ENCODE measurements at places on chromosomes 6 and 20.

GRCh38 chr6:31900917-31901414, 920 bp downstream of the ZBTB12 start:
- DNase-seq, result no peak

DNA sequence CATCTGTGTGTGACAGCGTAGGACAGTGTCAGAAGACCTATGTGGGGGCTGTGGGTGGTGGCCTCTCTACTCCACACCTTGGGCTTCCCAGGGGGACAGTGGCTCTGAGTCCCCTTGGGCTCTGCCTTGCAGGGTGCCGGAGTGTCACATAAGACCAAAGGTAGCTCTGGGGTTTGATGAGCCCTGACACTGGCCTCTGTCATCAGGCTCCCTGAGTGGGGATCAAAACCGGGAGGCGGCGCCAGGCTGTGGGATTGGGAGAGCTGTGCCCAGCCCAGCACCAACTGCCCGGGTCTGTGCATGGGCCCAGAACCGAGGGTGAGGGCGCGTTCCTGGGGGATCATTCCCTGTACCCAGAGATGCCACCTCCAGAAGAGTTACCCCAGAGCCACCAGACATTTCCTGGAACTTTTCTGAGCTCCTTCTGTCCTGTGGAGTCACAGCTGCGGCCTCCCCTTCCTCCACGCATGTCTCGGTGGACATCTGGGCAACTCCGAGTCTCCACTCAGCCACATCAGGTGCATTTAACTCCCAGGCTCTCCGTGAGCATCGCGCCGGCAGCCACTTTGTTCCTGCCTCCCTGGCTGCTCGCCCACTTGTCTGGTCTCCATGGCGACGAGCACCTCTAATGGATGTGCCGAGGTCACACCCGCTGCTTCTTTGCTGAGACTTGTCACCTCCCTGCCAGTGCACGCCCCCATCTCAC, 94.7 kb downstream of the TMEM242 start:
- DNase-seq, result peak; percentile 83

- no peak for DNase-seq
Measured at GRCh38 chr6:143163621-143164020, 102.9 kb downstream of the AIG1 start.

DNA sequence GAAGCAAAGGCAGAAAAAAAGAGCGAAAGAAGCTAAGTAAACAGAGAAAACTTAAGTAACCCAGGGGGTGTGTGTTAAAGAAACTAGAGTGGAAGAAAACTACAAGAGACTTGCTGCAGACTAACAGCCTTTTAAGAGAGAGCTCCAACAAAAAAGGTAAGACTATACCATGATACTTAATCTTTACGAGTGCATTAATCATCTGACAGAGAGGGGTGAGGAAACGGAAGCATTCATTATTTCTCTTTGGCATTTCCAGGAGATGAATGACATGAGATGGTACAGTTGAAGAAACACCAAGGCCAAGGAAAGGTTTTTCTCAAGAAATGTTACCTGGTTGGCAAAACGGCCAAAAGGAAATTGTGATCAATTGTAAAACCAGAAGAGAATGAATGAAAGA, 906.8 kb downstream of the QKI start:
- no peak for DNase-seq

DNA sequence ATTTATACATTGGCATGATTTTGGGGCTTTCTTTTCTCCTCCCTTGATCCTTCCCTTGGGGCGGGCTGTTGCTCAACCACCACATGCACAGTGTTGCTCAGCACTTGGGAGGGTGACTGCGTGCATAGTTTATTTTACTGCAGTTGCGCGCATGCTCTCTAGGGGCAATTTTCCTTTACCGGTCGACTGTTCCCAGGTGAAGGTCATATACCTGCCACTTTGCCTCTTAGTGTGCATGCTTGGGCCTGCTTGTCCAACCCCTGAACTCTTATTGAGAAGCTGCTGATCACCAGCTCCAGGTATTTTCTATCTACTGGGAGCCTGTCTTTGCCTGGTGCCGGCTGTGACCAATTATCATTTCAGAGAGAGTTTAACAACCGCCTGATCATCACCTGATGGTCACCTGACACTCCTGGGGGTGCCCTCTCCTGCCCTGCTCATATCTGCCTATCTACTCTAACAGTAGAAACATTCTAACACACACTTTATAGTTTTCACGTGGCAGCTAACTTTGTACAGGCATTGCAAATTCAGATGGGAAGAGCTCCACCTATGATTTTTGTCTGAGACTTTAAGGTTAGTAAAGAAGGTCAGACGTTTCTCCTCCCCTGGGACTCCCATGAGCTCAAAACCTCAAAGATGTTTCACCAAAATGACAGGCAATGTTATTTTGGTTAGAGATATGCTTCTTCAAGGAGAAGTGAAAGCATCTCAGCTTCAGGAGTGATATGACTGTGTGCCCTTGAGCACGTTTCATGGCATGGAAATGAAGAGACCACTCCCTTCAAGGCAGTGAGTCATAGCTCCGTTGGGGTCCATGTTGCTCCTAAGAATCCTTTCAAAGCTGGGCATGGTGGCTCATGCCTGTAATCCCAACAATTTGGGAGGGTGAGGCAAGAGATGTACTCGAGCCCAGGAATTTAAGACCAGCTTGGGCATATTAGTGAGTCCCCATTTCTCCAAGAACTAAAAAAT, 227.5 kb upstream of the MYLIP start:
- no peak for DNase-seq

DNA sequence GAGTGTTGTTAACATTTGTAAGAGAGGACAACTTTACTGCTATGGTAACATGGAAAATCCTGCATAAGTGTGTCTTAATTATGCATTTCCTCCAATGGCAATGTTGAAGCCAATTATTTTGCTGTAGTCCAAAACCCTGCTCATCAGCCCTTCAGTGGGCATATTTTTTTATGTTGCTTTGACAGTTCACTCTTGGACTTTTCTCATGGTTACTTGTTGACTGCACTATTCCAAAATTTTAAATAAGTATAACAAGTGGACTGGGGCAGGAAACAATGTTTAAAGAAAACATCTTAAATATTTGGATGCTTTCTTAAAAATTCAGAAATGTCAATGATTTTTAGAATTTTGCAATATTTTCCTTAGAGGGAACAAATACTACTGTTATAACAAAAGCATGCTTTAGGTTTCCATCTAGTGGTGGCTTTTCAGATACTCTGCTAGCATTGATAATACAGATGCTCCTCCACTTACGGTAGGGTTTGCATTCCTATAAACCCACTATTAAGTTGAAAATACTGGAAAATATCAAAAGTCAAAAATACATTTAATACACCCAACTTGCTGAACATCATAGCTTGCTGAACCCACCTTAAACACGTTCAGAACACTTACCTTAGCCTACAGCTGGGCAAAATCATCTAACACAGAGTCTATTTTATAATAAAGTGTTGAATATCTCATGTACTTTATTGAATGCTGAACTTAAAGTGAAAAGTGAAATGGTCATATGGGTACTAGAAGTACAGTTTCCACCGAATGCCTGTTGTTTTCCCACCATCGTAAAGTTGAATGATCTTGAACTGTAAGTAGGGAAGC, 86.4 kb downstream of the ADGRG6 start:
- DNase-seq, result no peak

DNA sequence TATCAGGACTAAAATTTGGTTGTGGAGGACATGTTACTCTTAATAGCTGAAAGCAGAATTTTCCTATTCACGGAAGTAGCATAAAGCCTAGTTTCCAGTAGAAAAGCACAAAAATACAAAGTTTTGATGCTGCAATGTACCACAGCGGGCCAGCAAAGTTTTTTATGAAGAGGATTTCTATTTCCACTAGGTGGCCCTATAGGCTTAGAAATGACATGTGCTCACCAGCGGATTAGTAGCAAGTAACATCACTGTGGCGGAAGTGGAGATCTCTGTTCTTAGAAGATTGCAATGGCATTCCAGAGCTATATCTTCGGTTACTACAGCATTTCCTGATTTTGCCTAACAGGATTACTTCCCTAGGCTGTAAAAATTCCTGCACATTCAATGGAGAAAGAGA, 1219.0 kb upstream of the EYS start:
- DNase-seq, result no peak

DNA sequence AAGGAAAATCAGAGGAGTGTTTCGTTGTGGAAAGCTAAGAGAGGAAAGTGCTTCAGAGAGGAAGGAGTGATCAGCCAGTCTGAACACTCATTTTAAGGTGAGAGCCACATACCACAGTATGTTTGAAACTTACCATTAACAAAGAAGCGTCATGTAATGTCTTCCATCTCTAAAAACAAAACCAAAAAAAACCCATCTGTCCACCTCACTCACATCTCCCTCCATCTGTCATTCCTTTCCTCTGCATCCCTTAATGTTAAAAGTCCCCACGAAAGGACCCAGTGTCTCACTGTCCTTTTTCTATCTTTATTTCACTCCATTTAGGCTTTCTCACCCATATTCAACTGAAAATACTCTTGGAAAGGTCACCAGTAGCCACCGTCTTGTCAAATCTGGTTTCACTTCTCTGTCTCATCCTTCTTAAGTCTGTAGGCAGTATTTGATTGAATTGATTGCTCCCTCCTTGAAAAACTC, 59.4 kb upstream of the GNRH2 start:
- no peak for DNase-seq

GRCh38 chr6:44073612-44074438, 53.4 kb downstream of the MRPL14 start:
- DNase-seq, result no peak

- DNase-seq, result no peak
Measured at GRCh38 chr6:84220809-84221409, 6.5 kb downstream of the CEP162 start.

DNA sequence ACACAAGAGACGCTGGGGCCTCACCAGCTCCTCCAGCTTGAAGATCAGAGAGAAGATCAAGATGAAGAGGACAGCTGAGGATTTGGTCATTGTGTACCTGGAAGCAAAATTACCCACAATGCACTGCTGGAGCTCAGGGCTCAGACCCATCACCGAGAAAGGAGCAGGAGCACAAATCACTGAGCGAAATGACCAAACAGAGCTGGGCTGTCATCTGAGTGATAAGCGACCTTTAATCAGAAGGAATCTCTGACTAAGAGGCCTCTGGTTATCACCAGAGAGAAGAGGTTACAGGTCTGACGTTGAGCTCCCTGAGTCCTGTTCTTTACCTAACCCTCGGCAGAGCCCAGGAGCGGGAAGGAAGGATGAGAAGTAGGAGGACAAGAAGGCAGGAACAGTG, 47.5 kb upstream of the CDH22 start:
- DNase-seq, result no peak

DNA sequence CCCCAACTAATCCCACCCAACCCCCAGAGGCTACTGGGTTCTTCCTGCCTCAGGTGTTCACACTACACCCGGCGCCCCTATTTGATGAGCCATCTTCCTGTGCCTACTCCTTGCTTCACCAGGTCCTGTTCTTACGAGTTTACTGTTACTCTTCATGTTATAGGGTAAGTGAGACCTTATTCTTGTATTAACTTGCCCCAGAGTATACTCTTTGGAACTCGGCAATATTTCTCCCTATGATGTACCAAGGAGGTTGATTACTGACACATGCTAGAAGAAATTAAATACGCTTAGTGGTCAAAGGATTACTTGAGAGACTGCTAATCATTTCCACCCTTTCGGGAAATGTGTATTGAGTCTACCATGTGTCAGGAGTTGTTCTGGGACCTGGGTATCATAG, 8.9 kb downstream of the RING1 start:
- no peak for DNase-seq

GRCh38 chr20:35491823-35492222, 36.4 kb downstream of the CEP250 start:
- no peak for DNase-seq

DNA sequence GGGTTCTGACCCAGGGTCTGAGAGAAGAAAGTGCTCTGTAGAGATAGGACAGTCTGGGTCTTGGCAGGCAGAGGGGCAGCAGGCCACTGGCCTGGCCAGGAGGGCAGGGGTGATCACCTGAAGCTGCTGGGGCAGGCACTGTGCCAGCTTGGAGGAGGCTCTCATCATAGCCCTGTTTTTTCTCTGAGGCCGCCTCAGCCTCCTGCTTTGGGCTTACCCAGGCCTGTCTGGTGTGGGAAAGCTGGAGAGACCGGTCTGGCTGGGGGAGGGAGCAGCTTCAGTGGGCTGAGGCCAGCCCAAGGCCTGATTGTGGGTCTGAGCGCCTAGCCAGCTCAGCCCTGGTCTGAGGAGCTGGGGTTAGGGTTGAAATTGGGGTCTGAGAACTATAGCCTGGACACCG, 3.9 kb downstream of the LPIN3 start:
- no peak for DNase-seq

GRCh38 chr20:34925981-34926380, 29.6 kb downstream of the GSS start:
- no peak for DNase-seq

GRCh38 chr6:153957394-153957793, 81.6 kb upstream of the OPRM1 start:
- DNase-seq, result no peak

DNA sequence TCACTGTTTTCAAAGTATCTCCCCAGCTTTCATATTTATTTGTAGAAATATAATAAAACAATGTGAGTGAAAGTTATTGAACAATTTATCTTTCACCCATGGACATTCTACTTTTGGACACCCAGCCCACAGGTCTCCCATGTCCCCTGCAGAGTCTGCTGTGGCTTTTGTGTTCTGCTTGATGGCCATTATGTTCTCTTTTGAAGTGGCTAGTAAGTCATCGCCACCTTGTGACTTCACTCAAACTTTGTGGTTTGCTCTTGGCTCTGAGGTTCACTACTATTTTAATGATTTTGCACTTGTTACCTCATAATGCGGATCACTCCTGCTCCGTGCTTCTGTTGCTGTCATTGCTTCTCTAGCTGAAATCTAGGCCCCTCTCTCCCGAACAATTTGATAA, 10.2 kb upstream of the DEFB113 start:
- DNase-seq, result no peak

DNA sequence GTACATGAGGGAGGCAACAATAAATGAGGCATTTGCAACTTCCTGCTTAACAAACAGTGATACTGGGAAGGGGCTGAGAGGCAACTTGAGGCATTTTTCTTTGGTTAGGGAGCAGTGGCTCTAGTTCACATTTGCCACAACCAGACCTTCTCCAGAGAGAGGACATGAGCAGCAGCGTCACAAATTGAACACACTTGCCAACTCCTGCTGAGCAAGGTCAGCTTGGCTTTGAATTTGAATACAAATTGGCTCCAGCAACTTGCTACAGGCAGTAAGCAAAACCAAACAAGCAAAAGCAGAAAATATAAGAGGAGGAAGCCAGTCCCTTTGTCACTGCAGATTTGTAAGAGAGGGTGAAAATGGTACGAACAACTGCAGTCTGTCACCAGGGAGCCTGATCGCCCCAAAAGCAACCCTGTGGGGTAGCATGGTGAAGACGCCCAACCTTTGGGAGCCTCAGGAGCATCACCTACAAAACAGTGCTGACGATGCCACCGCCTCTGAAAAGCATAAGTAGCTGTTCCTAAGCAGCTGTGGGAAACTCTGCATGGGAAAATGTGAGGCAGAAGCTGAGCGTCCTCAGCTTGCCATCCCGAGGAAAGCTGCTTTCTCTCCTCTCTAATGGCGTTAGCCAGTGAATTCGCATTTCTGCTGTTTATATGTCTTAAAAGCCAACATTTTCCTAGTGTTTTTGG, 378.7 kb downstream of the RNGTT start:
- no peak for DNase-seq

- no peak for DNase-seq
Measured at GRCh38 chr20:6954219-6954618, 186.7 kb downstream of the BMP2 start.

All from nucleus accumbens (tissue), 56 donors.